IMR-90 (cell line): ENCODE measurements at places on chromosomes 16 and 17. TPM values are rescaled to one million over a fixed set of nuclear protein-coding genes. Genes with fewer than 3 reads are reported as not detected.

GRCh38 chr16:73510852-73511251, 462.9 kb upstream of the ZFHX3 start:
- H3K27ac ChIP-seq: no peak overlapping the region
- DNase-seq: no peak
- no peaks in the 10 kb centered on the region for H3K4me1 ChIP-seq
- no peaks in the 10 kb centered on the region for H3K36me3 ChIP-seq
- H3K4me3 ChIP-seq: no peak overlapping the region

GRCh38 chr16:29734786-29735185, 11.0 kb downstream of the C16orf54 start:
- no peak overlapping the region for H3K27ac ChIP-seq
- peaks cover 24% of the 10 kb centered on the region for H3K27me3 ChIP-seq
- H3K4me3 ChIP-seq: no peak overlapping the region
- H3K36me3 ChIP-seq: no peaks in the 10 kb centered on the region

DNA sequence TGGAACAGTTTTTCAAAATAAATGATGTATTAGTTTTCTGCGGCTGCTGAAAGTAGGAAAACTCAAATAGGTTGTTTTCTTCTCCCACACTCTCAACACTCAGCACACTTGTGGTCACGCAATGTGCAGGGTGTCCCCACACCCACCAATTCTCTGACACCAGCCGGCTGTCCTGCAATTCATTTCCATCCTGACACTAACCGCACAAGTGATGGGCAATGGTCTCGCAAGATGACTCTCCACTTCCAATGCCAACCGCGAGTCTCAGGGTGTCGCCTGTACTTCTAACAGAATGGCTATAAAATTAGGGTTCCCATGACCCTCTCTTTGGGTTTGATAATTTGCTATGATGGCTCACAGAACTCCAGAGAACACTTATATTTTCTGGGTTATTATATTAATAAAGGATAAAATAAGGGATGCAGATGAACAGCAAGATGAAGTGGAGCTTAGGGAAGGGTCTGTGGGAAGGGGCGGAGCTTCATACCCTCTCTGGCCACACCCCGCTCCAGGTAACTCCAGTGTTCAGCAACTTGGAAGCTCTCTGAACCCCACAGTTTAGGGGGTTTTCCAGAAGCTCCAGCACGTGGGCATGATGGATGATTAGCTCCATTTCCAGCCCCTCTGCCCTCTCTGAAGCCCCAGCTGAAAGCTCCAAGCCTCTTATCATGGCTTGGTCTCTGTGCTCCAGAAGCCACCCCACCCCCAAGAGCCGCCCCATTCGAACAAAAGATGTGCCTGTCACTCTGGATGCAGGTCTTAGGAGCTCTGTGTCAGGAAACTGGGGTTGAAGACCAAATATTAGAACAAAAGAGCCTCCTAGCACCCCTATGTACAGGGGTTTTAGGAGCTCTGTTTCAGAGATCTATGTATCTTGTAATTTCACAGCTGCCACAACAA, 19.8 kb downstream of the TAF1C start:
- H3K4me1 ChIP-seq: no peaks in the 10 kb centered on the region
- peaks cover 34% of the 10 kb centered on the region for H3K27me3 ChIP-seq
- no peak overlapping the region for H3K4me3 ChIP-seq
- no peaks in the 10 kb centered on the region for H3K36me3 ChIP-seq
- no peak overlapping the region for H3K27ac ChIP-seq

DNA sequence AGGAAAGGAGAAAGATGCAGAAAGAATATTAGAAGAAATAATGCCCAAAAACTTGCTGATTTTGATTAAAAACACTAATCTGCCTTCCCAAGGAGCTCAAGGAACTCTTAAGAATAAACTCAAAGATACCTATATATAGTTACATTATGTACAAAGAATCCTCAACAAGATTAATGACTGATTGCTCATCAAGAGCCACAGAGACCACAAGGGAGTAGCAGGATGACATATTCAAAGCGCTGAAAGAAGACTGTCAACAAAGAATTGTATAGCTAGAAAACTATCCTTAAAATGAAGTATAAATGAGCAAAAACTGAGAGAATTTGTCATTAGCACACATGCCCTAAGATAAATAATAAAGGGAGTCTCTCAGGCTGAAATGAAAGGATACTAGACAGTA, 6.2 kb downstream of the LPCAT2 start:
- DNase-seq: peak; percentile 54
- no peaks in the 10 kb centered on the region for H3K36me3 ChIP-seq
- H3K27me3 ChIP-seq: no peaks in the 10 kb centered on the region
- no peak overlapping the region for H3K4me3 ChIP-seq

DNA sequence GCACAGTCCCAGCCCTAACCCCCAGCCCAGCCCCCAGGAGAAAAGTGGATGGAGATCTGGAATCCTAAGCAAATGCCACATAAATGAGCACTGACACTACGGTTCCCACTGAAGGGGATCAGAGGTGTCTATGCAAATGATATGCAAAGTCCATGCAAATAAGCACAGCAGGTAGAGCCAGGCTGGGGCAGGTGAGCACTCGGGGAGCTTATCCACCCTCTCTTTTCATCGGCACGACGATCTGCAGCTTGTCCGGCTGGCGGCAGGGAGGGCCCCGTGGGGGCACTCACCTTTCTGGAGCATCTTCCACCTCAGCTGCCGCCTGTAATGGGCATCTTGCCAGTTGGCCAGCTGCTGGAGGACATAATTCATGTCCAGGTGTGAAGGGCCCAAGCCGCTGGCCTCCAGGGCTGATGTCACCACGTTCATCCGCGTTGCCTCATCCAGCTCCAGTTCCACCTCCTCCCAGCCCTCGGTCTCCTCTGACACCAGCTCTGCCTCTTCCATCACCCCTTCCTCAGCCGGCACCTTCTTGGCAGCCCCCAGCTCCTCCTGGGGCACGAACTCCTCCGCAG, 9.9 kb downstream of the HAP1 start:
- no peak overlapping the region for H3K27ac ChIP-seq
- H3K4me1 ChIP-seq: no peaks in the 10 kb centered on the region
- no peaks in the 10 kb centered on the region for H3K36me3 ChIP-seq
- no peak for DNase-seq
- H3K4me3 ChIP-seq: no peak overlapping the region

DNA sequence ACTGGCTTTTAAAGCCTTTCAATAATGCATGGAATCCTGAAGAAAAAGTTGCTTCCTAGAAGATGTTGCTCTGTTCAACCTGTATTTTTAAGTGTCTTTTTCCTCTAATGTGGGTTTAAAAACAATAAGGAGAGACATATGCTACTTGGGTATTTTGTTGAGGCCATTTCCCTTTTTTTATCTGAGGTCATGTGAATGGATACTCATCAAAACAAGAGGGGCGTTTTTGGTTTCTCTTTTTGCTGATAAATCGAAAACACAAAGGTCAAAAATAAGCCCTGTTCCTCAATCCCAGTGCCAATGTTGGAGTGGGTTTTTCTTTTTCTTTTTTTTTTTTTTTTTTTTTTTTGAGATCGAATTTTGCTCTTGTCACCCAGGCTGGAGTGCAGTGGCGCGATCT, 468.0 kb upstream of the RBFOX1 start:
- H3K4me1 ChIP-seq: no peaks in the 10 kb centered on the region
- H3K27me3 ChIP-seq: no peaks in the 10 kb centered on the region
- no peak for DNase-seq
- H3K4me3 ChIP-seq: no peak overlapping the region

DNA sequence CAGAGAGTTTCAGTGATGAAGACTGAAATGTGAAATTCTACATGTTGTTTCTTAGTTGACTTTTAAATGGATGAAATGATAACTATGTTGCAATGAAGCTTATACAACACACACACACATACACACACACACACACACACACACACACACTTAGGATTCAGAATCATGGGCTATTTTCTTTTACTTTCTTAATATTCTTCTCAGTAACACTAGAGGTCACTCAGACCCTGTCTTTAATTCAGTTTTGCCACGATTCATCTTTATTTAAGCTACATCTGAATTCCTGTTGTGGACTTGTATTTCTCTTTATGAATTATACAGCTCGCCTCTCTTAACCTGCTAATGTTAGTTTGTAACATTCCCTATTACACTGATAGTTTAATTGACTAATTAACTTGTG, 109.6 kb upstream of the GOT2 start:
- no peaks in the 10 kb centered on the region for H3K36me3 ChIP-seq
- DNase-seq: peak; percentile 24
- no peaks in the 10 kb centered on the region for H3K4me1 ChIP-seq
- no peak overlapping the region for H3K27ac ChIP-seq
- H3K27me3 ChIP-seq: no peaks in the 10 kb centered on the region

- peak overlapping the region; percentile 88 for H3K27ac ChIP-seq
- no peak for DNase-seq
- H3K4me1 ChIP-seq: peaks cover 27% of the 10 kb centered on the region
Observed at GRCh38 chr16:29820730-29821642, 724 bp downstream of the MVP start.

GRCh38 chr16:48165961-48166578, 10.3 kb upstream of the ABCC12 start:
- peak; percentile 17 for DNase-seq
- H3K4me3 ChIP-seq: no peak overlapping the region
- peaks cover 2% of the 10 kb centered on the region; the same call in 1 of the 2 replicates for H3K27me3 ChIP-seq

DNA sequence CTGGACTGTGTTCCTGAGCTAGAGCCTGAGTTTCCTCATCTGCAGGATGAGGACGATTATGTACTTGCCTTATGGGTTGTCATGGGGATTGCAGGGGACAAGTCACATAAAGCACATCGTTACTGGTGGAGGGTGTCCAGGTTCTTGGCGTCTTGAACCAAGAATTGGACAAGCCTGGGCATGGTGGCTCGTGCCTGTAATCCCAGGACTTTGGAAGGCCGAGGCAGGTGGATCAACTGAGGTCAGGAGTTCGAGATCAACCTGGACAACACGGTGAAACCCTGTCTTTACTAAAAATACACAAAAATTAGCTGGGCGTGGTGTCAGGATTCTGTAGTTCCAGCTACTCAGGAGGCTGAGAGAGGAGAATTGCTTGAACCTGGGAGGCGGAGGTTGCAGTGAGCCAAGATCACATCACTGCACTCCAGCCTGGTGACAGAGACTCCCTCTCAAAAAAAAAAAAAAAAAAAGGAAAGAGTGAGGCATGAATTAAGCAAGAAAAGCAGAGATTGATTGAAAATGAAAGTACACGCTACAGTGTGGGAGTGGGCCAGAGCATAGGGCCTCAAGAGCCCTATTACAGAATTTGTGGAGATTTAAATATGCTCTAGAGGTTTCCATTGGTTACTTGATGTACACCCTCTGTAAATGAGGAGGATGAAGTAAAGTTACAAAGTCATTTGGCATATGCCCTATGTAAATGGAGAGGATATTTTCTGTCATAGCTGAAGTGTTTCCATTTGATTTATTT, 30.7 kb downstream of the ADGRG5 start:
- H3K27ac ChIP-seq: no peak overlapping the region
- no peak for DNase-seq
- no peaks in the 10 kb centered on the region for H3K36me3 ChIP-seq
- no peak overlapping the region for H3K4me3 ChIP-seq

GRCh38 chr17:36848008-36848902, 89.0 kb upstream of the LHX1 start:
- H3K4me1 ChIP-seq: peaks cover 13% of the 10 kb centered on the region
- H3K4me3 ChIP-seq: no peak overlapping the region
- no peak for DNase-seq
- no peaks in the 10 kb centered on the region for H3K36me3 ChIP-seq

- H3K4me3 ChIP-seq: no peak overlapping the region
- peak; percentile 8 for DNase-seq
- peaks cover 8% of the 10 kb centered on the region for H3K4me1 ChIP-seq
- H3K27me3 ChIP-seq: no peaks in the 10 kb centered on the region
Observed at GRCh38 chr16:84475643-84476240, 28.7 kb downstream of the MEAK7 start.

- peak overlapping the region; percentile 53; the same call in 1 of the 2 replicates for H3K27ac ChIP-seq
- H3K4me1 ChIP-seq: peaks cover 16% of the 10 kb centered on the region
- no peak overlapping the region for H3K4me3 ChIP-seq
- no peaks in the 10 kb centered on the region for H3K27me3 ChIP-seq
- DNase-seq: no peak
Observed at GRCh38 chr16:48334325-48334724, 50.9 kb downstream of the SIAH1 start.

Gene TERB1
- under 0.01 TPM in 1 of 2 replicates, not detected in the other for total RNA-seq

Gene GAA
- total RNA-seq: 2.2 and 3.3 TPM in 2 replicates

Gene PDIA2
- 0.28 TPM in 1 of 2 replicates, not detected in the other for total RNA-seq

Gene TOM1L1
- total RNA-seq: 17.2 and 20.1 TPM in 2 replicates

Gene P2RX1
- not detected in 2 replicates for total RNA-seq

Gene C17orf107
- 0.54 and 0.56 TPM in 2 replicates for total RNA-seq

Gene EVPLL
- not detected in 2 replicates for total RNA-seq

Gene TNS4
- total RNA-seq: 0.28 TPM in 1 of 2 replicates, not detected in the other

Gene PITPNM3
- total RNA-seq: 0.54 and 0.56 TPM in 2 replicates
